HepG2 (cell line): ENCODE measurements at places on chromosomes 4 and X. TPM values are rescaled to one million over a fixed set of nuclear protein-coding genes. Genes with fewer than 3 reads are reported as not detected.

The ADAM29 gene
- not detected in 2 replicates for polyA plus RNA-seq

The TCEAL6 gene
- not detected in 2 replicates for polyA plus RNA-seq

The MGAT4D gene
- polyA plus RNA-seq = not detected in 2 replicates

The CCSER1 gene
- not detected in 2 replicates for polyA plus RNA-seq

The STARD8 gene
- 0.09 and 0.10 TPM in 2 replicates for polyA plus RNA-seq

The MAGEA8 gene
- 0.07 TPM in 1 of 2 replicates, not detected in the other for polyA plus RNA-seq

The FGFR3 gene
- polyA plus RNA-seq = 109 and 159 TPM in 2 replicates

The MAGEB1 gene
- polyA plus RNA-seq = not detected in 2 replicates

The FDCSP gene
- polyA plus RNA-seq = not detected in 2 replicates

The FATE1 gene
- polyA plus RNA-seq = not detected in 2 replicates

The PAGE4 gene
- polyA plus RNA-seq = 0.35 TPM in 1 of 2 replicates, not detected in the other

The TMEM156 gene
- 1.2 and 1.6 TPM in 2 replicates for polyA plus RNA-seq

The LRIT3 gene
- 0.03 and 0.04 TPM in 2 replicates for polyA plus RNA-seq

The GUCY1A1 gene
- not detected in 2 replicates for polyA plus RNA-seq

The HMX1 gene
- polyA plus RNA-seq = not detected in 2 replicates

The CT45A2 gene
- polyA plus RNA-seq = not detected in 2 replicates

The FANCB gene
- 0.59 and 1.0 TPM in 2 replicates for polyA plus RNA-seq

GRCh38 chr4:105996845-105997244, 101.6 kb downstream of the NPNT start:
- no peak for DNase-seq

DNA sequence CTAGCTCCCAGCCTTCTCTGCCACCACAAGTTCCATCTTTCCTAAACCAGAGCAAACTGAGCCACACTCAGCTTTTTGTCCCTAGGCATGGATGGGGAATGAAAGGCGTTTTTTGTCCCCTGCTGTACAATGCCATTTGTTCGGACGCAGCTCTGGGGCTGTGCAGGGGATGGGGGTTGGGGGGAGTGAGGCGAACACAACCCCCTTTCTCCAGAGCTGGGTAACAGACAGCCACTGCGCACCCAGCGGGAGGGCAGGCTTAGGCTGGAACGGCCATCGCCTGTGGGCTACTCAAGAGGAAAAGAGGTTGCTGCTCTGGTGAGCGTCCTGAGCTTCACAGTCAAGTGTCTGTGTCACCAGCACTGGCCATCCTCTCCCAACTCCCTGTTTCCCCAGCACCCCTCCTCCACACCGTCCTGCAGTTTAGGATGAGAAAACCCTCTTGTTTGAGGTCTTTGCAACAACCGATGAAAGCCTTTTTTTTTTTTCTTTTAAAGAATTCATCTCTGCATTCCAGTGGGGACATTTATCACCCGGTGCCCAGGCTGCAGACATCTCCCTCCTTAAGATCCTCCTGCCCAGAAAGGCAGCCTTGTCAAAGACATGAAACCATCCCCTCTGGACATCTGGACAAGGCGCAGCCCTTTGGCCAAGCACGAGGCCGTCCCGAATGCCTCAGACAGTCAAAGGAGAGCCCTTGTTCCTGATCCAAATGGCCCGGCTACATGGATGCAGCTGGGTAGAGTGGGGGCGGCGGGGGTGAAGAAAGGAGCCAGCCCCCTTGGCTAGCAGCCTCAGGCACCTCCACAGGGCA, 419.6 kb downstream of the BCOR start:
- no peak for DNase-seq

GRCh38 chrX:155997436-155997835, at the start of gene IL9R:
IL9R (plus strand) TSS chrX:155997696; CDS start chrX:155997760, 64 bp downstream.
- no peak for DNase-seq

DNA sequence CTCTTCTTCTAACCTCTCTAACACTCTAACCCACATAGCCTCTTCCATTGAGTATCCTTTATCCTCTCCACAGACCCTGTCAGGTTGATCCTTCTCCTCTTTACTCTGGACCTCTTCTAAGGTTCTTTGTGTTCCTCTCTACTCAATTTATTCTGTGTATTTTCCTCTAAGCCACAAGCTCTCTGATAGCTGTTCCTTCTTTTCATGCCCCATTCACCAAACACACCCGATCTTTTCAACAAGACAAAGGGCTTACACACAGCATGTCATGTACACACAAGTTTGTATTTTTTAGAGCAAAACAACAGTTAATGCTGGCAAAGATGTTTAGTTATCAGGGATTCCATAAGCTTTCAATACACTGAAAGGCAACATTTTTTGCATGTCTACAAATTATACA, 1.9 kb downstream of the SPIN2B start:
- DNase-seq = no peak

- DNase-seq = no peak
These were observed 69.8 kb downstream of the ZNF182 start for GRCh38 chrX:47933946-47934345.

DNA sequence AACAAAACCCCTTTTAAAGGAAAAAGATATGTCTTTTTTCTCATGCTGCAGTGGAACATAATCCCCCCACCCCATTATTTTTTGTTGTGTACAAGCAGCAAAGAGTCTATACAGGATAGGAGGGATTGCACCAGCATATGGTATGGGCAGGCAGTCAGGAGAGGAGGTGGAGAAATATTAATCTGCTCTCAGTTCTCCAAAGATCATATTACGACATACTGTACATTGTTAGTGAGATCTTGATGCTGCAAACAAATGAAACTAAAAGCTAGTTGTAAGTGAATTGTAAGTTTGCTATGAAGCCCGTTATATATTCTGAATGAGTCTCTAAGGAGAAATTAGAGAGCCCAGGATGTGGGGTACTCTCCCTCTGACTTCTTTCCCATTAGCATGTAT, 75.3 kb downstream of the RAPGEF2 start:
- peak; percentile 35 for DNase-seq

GRCh38 chr4:130747842-130748241, 1651.9 kb downstream of the C4orf33 start:
- no peak for DNase-seq

DNA sequence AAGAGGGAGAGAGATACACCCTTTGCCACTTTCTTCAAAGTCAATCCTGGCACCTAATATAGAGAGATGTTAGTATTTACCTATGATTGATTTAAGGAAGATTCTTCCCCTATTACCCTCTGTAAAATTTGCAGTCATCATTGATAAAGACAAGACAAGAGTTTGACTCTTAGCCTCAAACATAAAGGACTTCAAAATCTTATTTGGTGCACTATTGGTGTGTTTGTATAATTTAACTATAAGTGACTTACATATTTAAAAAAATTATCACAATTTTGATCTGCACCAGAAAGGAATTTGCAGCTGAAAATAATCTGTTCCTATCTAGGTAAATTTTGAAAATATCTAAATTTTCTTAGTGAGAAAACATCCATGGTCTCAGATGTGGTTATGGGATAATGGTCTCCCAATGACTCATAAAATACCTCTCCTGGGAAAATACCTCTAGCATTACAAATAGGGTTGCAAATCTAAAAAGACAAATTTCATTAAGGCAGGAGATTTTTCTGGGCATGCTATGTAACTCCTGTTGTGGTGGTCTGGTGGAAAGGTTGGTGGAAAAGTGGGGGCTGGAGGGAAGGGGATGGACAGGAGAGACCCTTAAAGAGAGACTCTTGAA, 173.6 kb upstream of the MED14 start:
- DNase-seq = no peak

- DNase-seq = no peak
These were observed 92.7 kb upstream of the PPP2R3B start for GRCh38 chrX:479273-479981.

GRCh38 chr4:100828986-100829685, 311.3 kb upstream of the EMCN start:
- no peak for DNase-seq

- peak; percentile 4 for DNase-seq
These were observed 52.2 kb downstream of the PRDM5 start for GRCh38 chr4:120870279-120870673.

DNA sequence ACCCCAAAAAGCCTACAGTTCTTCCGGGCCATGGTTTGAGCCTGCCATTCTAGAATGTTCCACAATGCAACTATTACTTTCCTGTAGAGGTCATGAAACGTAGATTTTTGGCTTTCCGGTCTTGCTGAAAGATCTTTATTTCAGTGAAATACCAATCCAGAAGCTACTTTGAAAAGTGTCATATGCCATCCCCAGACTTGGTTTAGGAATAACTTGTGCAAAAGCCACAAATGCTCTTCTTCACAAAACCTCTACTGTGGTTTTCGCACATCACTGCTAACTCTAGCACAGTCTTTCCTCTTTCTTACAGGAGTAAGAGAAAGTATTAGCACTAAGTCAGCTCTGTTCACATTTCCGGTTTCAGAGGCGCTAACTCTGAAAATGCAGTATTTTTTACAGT, 12.7 kb upstream of the CD40LG start:
- no peak for DNase-seq

DNA sequence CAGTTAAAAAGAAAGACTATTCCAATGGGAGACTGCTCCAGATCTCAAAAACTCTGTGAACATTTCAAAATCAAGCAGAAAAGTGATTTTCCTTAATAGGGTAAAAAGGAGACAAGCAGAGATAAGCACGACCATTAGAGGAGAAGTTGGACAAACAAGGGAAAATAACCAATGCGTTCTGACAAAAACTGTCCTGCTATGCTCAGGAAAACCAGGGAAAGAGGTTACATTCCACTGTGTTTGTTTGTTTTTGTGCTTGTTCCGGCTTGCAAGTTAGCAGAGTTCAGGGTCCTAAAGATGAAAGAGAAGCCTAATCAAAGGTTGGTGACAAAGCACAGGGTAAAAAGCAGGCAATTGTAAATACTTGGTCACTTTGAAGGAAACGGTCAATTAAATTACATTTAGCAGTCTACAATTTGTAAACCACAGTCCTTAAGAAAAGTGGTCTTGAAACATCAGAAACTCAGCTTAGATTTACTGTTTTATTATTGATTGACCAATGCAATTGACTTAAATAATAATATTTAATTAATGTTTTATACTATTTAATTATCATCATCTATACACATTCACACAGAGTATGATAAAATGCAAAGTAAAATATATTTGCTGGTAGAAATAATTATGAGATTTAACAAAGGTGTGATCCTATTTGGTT, 186.2 kb upstream of the CPXCR1 start:
- peak; percentile 97 for DNase-seq

- no peak for DNase-seq
These were observed 273.7 kb upstream of the TECRL start for GRCh38 chr4:64682946-64683345.

GRCh38 chr4:113951263-113951662, 28.2 kb downstream of the ARSJ start:
- no peak for DNase-seq

- peak; percentile 1 for DNase-seq
These were observed 150.0 kb downstream of the ANAPC10 start for GRCh38 chr4:144948009-144948408.

DNA sequence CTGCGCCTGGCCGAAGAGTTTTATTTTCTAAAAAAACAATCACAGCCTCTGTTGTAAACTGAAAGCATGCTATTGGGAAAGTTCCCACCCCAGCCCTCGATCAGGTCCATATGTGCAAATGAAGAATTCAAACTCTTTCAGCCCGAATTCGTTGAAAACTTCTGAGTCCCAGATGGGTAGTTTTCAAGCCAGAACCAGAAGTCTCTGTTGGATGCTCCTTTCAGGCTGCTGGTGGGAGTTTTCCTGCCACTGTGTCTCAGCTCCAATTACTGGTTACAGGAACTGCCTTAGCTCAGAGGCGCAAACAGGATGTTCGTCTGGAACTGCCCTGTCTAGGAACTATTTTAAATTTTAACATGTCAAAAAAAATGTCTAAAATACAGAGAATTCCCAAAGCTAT, 9.3 kb upstream of the ALG13 start:
- DNase-seq = no peak

GRCh38 chrX:13547671-13548070, 21.7 kb upstream of the EGFL6 start:
- no peak for DNase-seq

DNA sequence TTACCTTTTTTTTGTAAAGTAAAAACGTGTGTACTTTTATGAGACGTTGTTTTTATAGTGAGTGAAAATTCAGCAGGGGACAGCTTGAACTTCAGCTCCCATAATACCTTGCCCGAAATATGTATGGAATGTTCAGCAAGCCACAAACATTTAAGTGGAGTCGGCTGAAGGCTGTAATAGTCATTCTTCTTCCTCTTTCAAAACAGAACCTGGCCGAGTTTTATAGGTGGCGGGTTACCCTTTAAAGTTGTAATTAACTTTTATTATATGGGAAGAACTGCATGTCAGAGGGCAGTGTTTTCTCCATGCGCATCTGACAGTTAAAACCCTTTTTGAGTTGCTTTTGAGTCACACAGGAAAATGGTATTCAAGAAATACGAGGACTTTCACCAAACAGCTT, 50.7 kb downstream of the CLDN34 start:
- DNase-seq = peak; percentile 81

DNA sequence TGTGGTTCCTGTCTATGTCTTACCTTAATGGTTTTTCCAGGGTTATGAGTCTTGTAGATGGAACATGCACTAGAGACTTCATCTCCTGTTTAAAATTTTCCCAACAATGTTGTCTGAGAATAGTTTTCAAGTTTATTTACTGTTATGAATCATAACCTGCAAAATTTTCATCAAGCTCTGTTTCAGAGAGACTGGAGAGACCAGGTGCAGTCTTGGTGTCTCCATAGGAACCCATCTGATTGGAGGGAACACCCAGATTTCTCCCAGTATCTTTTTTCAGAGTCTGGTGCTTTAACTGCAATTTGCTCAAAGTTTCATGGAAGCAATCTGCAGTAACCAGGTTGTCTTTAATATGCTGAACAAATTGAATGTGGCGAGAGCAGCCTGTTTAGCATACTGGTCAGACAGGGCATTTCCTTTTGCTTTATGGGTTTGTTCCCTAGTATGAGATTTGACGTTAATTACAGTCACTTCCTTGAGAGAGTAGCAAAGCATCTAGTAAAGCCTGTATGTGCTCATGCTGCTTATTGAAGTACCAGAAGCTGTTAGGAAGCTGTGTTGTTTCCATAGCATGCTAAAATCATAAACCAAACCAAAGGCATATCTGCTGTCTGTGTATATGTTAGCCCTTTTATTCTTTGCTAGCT, 18.8 kb upstream of the VSIG1 start:
- no peak for DNase-seq

DNA sequence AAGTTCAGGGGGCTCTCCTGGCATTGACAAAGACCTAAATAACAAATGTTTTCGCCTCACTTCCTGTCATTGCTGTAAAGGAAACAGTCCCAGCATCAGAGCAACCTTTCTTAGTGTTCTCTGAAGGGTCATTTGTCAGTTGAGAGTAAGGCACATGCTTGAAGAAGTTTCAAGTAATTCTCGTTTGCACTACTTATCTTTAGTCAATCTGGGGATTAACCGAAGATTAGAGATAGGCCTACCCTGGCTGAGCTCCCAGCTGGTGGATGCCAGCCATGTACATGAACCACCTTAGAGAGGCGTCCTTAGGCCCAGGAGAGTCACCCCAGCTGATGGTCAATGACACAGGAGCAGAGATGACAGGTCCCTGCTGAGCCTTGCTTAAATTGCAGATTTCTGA, 189.9 kb upstream of the PGRMC2 start:
- DNase-seq = no peak

DNA sequence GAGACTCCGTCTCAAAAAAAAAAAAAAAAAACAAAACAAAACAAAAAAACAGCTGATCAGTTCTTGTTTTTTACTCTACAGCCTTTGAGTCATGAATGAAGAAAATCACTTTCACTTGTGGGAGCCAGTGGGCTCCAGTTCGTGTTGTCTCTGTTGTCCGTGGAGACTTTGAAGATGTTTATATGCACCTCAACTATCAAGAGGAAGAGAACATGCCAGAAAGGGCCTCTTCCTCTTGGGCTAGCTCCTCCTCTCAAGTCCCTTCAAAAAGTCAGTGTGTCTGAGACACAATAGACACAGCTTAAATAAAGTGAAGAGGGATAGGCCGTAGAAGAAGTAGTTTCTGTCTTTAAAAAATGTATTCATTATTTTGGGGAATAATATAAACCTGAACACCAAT, 182.7 kb downstream of the KDR start:
- DNase-seq = no peak

- no peak for DNase-seq
These were observed 6.5 kb downstream of the FAM199X start for GRCh38 chrX:104172788-104173187.
